AG04450 (cell line): ENCODE measurements at places on chromosomes 11 and 22.

DNA sequence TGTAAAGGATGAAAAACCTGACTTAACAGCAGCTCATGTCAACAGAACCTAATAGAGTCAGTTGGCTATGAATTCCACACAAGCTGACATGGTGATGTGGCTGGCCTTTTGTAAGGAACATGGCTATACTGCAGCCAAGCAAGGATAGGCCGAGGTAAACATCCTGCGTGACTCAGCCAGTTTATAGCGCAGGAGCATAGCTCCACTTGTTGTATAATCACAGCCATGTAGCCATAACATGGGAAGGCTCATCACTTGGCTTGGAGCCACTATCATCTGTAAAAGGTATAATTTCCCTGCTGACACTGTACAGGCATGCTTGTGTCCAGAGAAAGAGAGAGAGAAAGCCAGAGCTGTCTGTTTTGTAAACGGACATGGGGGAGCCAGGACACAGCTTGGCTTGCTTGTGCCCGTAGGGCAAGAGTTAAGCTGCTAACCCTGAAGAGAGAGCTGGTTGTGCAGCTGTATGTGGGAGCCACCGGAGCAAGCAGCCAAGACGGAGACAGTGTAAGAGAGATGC is 104.4 kb upstream of the PLET1 start:
- peak; percentile 98 for DNase-seq

- no peak for DNase-seq
Observed at GRCh38 chr11:42049650-42050049, 590.2 kb upstream of the LRRC4C start.

DNA sequence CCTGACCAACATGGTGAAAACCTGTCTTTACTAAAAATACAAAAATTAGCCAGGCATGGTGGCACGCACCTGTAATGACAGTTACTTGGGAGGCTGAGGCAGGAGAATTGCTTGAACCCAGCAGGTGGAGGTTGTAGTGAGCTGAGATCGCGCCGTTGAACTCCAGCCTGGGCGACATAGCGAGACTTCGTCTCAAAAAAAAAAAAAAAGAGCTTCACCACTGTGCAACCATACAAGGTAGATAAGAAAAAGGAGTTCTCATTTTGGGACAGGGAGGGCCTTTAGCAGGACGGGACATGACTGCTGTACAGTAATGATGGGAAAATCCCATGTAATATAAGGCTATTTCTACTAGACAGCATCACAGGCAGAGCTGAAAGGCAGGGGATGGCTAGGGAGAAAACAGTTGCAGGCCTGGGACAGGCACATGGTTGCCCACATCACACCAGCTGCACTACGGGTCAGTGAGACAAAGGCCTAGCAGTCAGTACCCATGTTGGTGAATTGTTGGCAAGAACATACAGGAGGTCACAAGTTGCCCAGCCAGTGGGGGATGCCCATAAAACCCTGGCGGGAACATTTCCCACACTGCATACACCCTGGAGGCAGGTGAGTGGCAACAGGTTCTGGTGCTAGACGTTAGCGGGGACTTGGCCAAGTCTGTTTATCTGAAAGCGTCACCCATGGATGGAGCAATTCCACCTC is 5.4 kb downstream of the TANGO2 start:
- no peak for DNase-seq

DNA sequence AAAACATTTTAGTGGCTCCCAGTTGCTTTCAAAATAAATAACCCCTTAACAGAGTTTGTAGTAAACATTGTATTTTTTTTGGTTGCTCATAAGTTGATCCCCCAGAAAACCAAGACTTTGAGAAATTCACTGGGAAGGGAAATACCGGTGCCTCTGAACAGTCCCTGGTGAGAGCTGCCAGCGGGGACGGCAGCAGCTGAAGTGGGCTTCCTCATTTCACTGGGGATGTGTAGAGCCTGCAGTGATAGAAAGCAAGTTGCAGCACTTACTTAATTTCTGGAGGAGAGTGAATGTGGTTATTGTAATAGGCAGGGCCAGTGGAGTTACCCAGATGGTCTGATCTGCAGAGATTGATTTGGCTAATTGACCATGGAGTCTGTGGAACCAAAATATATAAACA is 18.6 kb upstream of the MCHR1 start:
- no peak for DNase-seq

DNA sequence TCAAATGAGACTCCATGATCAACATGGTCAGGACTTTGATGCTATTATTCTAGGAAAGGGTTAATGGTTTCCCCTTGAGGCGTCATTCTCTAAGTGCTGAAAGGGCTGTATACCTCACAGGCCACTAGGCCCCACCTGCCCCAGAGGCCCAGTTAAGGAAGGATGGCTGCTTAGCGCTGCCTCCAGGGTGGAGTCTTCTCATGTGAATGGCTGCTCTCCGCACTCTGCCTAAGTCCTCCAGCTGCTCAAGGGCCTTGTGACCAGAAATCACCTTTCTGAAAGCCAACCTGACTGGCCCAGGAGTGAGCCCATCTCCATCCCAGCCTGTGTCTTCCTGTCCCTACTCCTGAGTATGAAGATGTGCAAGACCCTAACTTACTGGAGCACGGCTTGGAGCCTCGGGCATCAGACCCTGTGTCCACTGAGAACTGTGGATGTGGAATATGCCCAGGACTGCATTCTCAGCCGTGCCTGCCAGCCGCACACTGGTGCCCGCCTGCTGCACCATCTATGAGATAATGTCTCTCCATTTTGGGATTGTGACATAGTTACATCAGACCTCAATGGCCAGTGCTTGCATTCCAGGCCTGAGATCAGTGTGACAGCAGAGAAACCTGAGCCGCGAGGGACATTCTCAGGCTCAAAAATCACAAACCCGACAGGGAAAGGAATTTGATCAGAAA is 51.0 kb downstream of the SNX19 start:
- DNase-seq = no peak

GRCh38 chr11:59615637-59616395 is at the start of gene OSBP:
TSS of gene OSBP (minus strand) at chr11:59615774. CDS start at chr11:59615664, 110 bp downstream.
- DNase-seq = peak; percentile 100

DNA sequence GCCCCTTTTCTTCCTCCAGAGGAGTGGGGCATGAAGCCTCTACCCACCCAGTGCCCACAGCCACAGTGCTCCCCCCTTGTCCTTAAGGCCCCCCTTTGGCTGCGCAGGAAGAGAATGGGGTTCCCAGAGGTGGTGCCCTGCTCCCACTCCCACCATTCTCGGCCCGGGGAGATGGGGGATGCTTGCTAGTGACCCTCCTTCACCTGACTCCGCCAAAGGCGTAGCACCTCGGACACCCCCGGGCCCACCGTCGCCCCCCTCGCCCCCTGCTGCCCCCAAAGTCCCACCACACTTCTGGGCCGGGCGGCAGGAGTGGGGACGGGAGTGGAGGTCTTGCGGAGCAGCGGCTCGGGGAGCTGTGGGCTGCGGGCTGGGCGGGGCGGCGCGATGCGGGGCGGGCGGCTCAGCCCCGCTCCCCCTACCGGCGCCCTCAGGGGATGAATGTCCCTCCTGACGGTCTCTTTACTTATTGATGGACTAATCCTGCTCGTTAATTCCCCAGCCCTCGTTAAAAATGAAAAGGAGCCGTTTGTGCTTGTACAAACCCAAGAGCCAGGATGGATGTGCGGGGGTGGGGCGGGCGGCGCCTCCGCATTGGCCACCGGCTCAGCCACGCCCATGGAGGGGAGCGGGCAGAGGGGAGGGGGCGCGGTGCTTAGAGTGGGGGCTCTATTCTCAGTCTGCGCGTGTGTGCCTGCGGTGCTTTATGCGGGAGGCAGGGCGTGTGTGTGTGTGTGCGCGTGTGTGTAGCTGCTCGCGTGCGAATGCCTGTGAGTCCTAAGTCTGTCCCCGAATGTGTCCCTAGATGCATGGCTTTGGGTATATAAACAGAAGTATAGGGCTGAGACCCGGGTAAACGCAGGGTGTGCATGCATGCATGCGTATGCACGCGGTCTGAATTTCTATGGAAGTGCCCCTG is 25.6 kb downstream of the SYT7 start:
- DNase-seq = no peak

DNA sequence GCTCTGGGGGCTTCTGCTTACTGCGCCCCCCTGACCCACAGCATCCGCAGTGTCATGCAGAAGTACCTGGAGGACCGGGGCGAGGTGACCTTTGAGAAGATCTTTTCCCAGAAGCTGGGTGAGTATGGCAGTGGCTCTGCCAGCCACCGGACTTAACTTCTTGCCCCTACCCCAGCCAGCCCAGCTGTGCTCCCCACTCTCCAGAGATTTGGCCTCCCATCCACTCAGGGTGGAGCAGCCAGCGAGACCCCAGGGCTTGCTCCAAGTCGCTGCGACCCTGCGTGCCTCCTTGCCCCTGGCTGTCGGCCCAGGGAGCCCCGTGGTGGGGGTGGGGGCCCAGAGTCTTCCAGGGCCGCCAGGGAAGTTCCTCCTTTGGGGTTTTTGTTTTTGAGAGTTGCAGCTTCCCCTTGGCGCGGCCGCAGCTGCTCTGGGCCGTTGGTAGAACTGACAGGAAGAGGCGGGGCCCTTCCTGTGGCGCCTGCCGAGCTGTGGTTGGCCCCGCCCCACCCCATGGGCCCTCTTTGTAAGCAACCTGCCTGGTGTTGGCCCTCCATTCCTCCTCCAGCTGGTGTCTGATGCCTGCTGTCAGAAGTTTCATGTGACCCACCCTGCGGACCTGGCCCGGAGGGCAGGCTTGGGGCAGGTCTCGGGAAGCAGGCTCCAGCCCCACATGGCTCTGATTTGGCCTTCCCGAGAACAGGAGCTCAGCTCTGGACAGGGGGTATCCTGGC is 11.1 kb downstream of the GRK2 start:
- no peak for DNase-seq

GRCh38 chr11:69055598-69056516 is 7.1 kb downstream of the TPCN2 start:
- no peak for DNase-seq

DNA sequence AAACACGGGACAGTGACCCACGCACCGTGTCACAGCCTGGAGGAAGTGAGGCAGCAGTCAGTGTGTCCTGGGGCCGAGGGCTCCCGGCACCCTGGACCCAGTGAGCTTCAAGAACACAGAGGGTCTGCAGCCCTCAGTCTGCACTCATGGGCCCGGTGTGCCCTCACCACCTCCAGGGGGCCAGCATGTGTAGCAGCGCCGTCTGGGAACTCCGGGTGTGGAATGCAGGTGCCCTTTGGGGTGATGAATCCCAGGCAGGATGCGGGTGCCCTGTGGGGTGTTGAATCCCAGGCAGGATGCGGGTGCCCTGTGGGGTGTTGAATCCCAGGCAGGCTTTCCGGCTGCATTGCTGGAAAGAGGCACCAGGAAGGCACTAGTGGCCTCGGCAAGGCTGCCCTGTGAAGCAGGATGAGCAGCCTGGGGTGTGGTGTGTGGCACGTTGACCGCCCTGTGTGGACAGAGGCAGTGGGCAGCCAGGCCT is 1399.9 kb downstream of the BRD1 start:
- no peak for DNase-seq

DNA sequence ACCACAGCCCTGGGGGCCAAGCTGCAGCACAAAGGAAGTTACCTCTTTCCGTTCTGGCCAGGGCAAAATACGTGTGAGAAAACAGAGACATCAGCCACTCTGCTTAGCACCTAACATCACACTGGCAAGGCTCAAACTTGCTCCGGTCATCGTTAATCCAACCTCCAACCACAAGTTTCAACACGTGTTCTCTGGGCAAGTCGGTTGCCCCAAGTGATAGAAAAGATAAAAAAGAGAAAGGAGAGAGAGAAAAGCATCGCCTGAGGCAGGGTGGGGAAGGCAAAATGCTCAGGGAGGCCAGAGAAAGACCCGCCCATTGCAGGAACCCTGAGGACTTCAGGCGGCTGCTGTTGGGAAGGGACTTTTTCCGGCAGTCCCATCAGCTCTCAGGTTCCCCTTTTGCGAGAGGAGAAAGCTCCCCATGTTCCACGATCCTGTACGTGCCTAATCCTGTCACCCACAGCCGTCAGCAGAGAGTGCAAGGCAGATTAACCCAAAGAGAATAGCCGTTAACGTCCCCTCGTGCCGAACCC is 18.5 kb upstream of the B4GALNT4 start:
- no peak for DNase-seq

- peak; percentile 85 for DNase-seq
Observed at GRCh38 chr11:28833670-28834069, 725.5 kb downstream of the METTL15 start.

- DNase-seq = no peak
Observed at GRCh38 chr11:94507485-94507884, 4.8 kb upstream of the C11orf97 start.
